Stimulated activated CD4-positive, alpha-beta T cell treated with anti-CD3 and anti-CD28 coated beads, Interleukin-4, amount 100 ng/mL, for 24 hours (primary cell): ENCODE measurements at places on chromosomes 1 and 21.
A peak's percentile ranks its signal among the peaks of the same experiment; 100 is the strongest.

- no peak for DNase-seq
These were observed 145.5 kb upstream of the IRF2BP2 start for GRCh38 chr1:234755449-234755863.

GRCh38 chr1:226825037-226825745 is 45.2 kb upstream of the PSEN2 start:
- DNase-seq = no peak

DNA sequence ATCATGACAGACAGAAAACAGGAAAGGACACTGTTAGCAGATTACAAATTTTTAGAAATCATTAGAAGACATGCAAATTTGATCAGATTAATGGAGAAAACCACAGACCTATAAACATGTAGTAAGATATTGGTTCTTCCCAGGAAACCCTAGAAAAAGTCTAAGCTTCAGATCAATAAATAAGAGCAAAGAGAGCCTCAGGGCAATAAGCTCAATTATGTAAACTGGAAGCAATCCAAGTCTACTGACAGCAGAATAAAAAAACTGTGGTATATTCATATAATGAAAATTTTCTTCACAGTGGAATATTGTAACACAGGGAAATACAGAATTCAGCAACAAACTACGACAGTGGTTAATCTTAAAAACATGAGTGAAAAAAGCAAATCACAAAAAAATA is 36.3 kb downstream of the NRDC start:
- no peak for DNase-seq

GRCh38 chr1:83999316-83999819 is 436 bp upstream of the TTLL7 start:
- DNase-seq = peak; percentile 47

- no peak for DNase-seq
These were observed 164.4 kb downstream of the LIPI start for GRCh38 chr21:14046401-14046800.
